Activated gamma-delta T cell treated with Interleukin-2 at 50 U/mL for 16 hours (primary cell): ENCODE measurements at places on chromosomes 3 and 15.

DNA sequence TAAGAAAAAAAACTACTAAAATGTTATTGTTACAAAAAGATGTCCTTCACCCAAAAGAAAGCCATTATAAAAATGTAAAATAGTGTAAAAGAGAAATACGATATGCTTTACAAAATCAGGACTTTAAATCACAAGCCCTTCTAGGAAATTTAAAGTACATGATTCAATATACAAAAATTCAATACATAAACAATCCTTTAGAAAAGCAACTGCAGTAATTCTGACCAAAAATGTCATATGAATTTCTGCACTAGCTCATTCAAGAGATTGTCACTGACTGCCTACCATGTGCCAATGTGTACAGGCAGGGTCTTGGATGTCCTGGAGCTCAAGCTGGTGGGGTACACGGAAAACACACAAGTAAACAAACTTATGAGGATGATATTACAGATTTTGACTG is 2.5 kb downstream of the MORC1 start:
- no peak for DNase-seq

- peak; percentile 31 for DNase-seq
These were observed 89.2 kb upstream of the MEF2A start for GRCh38 chr15:99476413-99477222.

GRCh38 chr3:172070269-172070668 is 30.9 kb downstream of the FNDC3B start:
- DNase-seq: no peak

DNA sequence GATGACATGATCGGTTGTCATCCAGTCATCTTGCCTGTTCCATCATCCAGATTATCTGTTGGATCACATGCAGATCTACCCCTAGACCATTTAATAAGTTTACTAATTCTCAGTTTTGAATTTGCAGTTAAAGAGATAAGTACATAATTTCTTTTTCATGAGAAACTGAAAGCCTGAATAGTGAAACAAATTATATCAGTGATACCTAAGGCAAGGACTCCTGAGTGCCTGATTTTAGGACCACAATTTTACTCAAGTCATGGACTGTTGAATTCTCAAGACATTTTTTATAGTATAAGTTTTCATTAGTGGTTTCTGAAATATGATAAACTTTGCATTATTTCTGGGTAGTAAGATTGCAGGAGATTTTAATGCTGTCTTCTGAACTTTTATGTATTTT is 13.2 kb downstream of the SIDT1 start:
- DNase-seq: no peak

GRCh38 chr3:84126160-84126559 is 832.6 kb upstream of the CADM2 start:
- no peak for DNase-seq

- DNase-seq: no peak
These were observed 18.1 kb downstream of the PLA2G4B start for GRCh38 chr15:41856716-41857115.

DNA sequence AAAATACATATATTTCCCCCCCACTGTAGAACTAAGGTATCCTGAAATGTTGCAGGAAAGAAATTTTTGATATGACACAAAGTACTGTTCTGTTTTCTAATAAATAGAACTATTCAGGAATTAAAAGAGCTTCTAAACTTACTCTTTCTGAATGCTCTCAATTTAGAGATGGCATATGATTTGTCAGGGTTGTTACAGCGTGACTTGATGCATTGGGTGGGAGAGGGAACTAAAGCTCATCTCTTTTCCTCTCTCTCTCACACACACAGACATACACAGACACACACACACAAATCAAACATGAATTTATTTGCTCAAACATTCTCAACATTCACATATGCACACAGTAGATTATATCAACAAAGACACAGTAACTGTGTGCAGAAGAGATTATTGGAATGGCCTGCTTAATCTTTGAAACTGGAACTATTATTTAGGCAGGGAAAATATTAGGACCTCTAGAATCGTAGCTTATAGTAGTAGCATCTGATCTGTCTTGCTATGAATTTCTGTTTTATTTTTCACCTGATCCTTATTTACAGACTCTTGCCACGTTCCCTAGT is 807.4 kb upstream of the GBE1 start:
- no peak for DNase-seq

GRCh38 chr15:38049891-38050290 is 115.5 kb downstream of the TMCO5A start:
- DNase-seq: no peak

- no peak for DNase-seq
These were observed 216.1 kb downstream of the ATP8B4 start for GRCh38 chr15:49902685-49903501.

DNA sequence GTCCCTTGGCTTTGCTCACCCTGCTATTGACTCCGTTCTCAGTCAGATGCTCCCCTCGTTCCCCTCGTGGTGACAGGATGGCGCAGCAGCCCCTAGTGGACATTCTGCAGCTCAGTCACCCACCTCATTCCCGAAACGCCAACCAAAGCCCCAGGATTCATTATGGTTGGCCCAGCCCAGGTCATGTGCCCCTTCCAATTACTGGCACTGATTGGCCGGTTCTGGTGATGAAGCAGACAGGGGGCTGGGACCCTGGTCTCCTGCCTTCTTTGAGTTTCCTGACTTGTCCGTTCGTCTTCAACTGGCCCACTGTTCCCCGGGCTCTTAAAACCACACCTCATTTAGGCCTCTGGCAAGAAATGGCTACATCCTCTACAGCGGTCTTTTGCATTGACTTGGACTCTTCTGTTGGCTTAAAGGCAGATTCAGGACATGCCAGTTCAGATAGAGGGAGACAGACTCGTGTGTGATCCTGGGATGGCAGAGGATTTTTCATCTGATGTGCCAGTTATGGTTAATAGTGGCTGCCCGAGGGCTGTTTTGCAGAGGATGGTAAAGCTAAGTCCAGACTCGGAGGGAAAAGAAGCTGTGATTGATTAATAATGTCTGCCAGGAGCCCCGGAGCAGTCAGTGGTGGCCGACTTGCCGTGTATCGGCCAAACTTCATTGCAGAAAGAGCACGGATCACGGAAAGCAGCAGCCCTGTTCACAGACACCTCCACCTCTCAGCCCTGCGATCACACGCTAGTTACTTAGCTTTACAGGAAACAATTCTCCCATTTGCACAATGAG is 37.8 kb downstream of the LSM3 start:
- DNase-seq: peak; percentile 38

DNA sequence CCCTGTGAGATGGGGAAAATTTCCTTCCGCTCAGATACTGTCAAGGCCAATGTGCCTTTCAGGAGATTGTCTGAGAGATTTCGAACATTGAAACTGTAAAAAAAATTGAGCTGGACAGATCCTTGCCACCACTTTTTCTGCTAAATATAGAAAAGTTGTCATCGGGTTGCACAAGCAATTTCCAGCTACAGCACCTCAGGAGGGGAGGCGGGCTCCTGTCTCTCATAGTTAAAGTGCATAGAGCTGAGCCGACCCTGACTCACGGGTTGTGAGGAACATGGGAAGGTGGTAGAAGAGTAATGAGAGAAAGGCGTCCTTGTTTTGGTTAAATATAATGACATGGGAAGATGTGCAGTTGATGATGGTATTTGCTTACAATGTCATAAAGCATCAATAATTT is 160.6 kb upstream of the ICE2 start:
- DNase-seq: no peak
